Stimulated activated CD8-positive, alpha-beta memory T cell treated with anti-CD3 and anti-CD28 coated beads, Interleukin-4, amount 100 ng/mL, for 4 hours (primary cell): ENCODE measurements at places on chromosomes 12 and 14.

DNA sequence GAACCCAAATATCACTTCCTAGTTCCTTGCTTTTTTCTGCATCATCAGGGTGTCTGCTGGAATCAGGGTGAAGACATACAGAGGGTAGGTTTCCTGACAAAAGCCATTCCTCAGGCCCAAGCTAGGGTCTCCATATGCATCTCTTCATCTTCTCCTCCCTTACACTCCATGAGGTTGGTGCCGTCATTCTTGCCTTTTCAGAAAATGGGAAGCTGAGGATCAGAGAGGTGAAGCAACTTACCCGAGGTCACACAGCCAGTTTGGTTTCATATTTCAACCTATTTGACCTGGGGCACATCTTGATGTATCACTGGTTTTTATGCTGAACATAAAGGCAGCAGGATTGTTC lies 7.3 kb upstream of the FAM222A start:
- no peak for DNase-seq

GRCh38 chr14:34845869-34846268 lies 29.3 kb downstream of the BAZ1A start:
- DNase-seq = no peak

DNA sequence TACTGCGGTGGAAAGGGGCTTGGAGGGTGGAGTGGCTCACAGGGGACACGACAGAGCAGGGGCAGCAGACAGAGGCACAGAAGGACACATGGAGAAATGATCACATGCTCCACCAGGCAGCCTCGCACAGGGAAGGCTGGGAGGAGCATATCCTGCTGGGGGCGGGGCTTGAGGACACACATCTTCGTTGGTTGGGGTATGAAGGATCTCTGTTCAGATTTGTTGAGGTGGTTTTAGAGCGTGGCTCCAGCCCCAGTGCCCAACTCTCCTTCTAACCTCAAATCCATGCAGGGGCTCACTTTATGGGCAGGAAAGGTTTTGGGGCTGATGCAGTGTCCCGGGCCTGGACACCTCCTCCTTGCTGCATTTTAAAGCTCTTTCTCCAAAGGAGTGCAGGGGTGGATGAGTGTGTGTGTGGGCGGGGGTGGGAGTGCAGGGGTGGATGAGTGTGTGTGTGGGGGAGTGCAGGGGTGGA lies 733 bp upstream of the P3H3 start:
- DNase-seq = peak; percentile 12

GRCh38 chr14:92670160-92670559 lies 78.3 kb downstream of the LGMN start:
- DNase-seq = no peak

DNA sequence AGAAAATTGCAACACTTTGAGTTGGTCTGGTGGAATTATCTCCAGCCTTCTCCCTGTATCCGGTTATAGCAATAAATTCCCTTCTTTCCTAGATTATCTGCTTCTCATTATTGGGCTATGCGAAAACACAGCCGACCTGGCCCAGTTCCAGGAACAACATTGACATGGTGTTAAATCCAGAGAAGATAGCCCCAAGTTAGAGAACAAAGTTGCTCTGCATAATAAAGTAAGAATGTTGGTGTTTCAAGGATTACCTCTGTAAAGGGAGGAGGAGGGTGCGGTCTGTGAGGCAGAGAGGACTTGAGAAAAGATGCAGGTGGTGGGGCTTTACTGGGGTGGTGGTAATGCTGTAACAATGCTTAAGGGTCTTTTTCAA lies 12.1 kb downstream of the TCL1A start:
- DNase-seq = no peak

- no peak for DNase-seq
Measured at GRCh38 chr12:62629413-62629812, 162.8 kb downstream of the MON2 start.

DNA sequence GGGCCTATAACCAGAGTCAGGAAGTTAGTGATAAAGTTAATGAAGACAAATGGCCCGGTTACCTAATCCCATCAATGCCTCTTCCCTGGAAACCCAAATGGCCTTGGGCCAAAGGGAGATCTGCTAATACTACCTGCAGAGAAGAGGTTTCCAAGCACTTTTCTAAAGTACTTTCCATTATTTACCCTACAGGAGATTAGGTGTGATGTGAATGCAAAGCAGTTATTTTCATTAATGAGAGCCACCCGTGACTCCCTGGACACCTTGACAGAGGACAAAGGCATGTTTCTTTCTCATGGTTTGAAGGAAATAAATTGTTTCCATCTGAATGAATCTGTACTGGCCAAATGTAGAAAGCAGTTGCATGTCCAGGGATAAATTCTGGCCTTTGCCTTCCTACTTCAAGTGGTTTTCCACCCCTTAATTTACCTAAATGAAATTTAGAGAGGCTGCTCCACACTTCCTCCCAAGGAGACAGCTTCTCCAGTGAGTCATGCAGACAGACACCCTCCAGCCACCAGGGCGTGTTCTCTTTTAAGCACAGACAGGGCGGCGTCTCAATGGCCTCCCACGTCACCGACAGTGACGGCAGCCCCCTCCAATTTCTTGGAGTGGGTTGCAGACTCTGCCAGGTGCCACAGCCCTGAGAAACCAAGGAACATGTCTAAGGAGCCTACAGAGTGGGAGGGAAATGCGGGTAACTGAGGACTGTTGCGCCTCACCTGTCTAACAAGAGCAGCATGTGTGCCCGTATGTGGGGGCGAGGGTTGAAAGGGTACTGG lies 43.9 kb upstream of the GNPNAT1 start:
- DNase-seq = no peak

DNA sequence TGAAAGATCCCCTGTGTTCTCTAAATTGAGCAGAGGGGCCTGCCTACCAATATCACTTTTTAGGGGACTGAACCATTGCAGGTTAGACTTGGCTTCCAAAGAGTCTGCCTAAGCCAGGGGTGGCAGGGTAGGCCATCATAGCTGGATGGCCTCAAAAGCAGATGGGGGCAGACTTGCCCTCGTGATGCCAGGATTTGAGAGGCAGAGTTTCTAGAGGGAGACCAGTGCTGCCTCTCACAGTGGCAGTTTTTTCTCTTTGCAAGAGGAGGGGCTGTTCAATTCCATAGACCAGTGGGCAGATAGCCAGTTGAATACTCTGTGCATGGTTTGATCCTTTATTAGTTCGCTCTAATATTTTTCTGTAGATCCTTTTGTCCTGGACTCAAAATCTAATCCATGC lies 23.8 kb upstream of the SMCO2 start:
- DNase-seq = no peak

DNA sequence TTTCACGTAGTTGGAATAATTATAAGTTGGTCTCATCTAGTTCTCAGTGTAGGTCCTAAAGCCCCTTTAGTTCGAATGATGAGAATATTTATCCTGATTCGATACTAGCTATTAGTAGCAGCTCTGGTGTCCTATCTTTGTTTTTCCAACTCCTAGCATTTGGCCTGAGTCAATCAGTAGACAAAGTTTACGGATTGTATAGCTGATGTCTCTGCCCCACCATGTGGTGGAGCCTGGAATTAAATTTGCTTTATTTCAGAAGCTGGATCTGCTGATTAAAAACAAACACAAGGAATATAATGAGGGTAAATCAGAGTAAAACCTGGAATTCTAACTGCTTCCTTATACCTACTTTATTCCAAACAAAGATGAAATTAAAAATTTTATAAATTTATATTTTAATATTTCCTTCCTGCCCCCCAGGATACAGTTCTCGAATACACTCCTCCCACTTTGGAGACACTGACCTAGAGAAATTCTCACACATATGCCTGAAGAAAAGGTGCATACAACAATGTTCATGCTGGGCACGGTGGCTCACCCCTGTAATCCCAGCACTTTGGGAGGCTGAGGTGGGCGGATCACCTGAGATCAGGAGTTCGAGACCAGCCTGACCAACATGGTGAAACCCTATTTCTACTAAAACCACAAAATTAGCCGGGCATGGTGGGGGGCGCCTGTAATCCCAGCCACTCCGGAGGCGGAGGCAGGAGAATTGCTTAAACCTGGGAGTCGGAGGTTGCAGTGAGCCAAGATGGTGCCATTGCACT lies 7.6 kb upstream of the BRMS1L start:
- DNase-seq = no peak

GRCh38 chr12:51593021-51593420 lies 2.0 kb downstream of the SCN8A start:
- no peak for DNase-seq

DNA sequence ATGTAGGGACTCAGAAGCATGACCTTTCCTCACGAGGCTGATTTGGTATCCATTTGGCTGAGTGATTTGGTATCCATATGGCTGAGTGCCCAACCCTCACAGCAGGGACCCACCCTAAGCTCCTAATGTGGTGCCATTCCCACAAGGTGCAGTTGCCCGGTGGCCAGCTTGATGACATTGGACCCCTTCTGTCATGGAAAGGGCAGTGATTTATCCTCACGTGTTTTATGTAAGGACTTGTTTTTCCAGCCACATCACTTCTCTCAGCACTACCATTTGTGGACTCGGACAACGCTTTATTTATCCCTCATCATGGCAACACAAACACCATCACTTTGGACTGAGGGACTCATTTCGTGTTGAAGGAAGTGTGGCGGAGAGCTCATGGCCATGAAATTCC lies 8.5 kb upstream of the CDC42BPB start:
- no peak for DNase-seq

DNA sequence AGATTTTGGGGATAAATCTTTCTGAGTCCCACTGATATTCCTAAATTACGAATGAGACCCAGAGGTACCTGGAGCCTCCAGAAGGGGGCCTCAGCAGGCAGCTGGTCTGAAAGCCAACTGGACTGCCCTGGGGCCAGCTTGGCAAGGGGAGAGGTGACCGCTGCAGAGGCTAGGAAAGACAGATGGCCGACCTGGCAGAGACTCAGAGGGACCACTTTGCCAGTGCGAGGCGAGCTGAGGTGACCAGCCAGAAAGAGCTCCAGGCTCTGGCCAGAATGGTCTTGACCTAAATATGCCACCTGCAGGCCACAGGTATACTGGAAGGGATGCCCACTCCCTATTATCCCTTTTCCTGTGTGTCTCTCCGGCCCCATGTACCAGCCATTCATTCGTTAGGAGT lies 256.8 kb upstream of the GARIN6 start:
- DNase-seq = no peak

DNA sequence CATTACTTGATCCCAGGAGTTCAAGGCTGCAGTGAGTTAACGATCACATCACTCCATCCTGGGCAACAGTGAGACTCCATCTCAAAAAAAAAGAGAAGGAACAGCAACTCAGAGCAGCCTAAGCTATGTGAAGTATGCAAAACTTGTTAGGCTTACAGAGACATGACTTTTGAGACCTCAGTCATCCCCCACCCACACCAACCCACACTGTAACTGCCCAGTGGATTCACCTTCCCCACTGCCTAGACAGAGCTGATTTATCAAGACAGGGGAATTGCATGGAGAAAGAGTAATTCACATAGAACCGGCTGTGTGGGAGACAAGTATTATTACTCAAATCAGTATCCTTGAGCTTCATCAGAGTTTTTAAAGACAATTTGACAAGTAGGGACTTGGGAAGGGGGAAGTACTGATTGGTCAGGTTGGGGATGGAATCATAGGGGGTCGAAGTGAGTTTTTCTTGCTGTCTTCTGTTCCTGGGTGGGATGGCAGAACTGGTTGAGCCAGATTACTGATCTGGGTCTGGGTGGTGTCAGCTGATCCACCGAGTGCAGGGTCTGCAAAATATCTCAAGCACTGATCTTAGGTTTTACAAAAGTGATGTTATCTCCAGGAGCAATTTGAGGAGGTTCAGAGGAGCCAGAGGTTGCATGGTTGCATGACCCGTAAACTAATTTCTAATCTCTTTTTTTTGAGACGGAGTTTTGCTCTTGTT lies 6.2 kb upstream of the WDR89 start:
- DNase-seq = no peak

DNA sequence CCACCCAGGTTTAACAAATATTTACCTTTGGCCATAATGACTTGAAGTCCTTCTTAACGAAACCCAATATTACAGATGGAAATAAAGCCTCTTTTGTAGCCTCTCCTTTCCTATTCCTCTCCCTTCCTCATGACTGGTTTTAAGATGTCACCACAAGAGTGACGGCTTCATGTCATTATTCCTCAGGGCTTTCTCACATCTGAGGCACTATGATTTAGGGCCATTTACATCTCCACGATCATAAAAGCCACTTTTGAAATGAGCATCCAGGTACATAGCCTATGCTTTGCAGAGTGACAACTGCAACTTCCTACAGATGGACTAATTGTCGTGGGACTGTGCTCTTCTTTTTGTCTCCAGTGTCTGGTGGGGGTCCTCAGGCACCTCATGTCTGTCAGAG lies 32.3 kb upstream of the DACT1 start:
- DNase-seq = no peak

DNA sequence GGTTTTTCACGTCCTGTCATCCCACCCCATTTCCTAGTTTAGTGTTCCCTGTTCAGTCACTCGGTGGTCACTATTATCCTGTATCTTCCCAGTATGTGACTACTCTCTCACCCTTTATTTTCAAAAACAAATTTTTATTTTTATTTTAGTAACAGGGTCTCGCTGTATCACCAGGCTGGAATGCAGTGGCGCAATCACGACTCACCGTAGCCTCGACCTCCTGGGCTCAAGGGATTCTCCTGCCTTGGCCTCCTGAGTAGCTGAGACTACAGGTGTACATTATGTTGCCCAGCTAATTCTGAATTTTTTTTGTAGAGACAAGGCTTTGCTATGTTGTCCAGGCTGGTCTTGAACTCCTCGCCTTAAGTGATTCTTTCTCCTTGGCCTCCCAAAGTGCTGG lies 20.1 kb upstream of the PRICKLE1 start:
- no peak for DNase-seq

- DNase-seq = no peak
Measured at GRCh38 chr12:116694653-116695463, 43.0 kb downstream of the SPRING1 start.

DNA sequence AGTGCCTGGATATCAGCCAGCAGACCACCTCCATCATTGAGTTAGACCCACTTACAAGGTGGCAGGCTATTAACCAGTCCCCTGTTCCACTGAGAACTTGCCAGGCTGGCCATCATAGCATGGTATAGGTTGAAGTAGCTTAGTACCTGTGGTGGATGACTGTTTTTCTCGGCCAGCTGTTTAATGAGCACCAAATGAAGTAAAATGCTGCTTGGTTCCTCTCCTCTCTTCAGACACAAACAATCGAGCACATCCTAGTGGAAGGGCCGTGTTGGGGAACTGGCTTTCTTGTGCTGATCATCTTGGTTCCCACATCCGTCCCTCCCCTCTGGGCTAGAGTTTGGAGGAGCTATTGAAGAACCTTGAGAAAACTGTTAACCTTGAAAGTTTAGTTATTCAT lies 486.2 kb downstream of the RAD51B start:
- no peak for DNase-seq

GRCh38 chr14:51879170-51879569 lies 18.8 kb downstream of the GNG2 start:
- DNase-seq = no peak

GRCh38 chr14:86955771-86956354 lies 1037.1 kb downstream of the GALC start:
- no peak for DNase-seq

- no peak for DNase-seq
Measured at GRCh38 chr12:53623548-53624385, 2.4 kb downstream of the ATF7 start.

DNA sequence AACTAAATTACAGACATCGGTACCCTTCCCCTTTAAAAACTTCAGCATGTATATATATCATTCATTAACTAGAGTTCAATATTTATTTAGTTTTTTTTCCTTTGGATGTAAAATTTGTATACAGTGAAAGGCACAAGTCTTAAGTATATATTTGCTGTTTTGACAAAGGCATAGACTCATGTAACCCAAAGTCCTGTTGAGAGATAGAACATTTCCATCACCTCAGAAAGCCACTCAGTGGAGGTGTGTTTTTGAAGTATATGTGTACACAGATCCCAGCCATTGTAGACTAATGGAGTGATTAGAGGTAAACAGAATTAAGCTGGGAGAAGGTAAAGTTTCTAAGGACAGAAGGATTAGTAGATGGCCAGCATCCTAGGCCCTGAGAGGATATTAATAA lies 15.4 kb downstream of the RDH12 start:
- no peak for DNase-seq
